ENCODE measurements at places on chromosomes 5 and 9.

DNA sequence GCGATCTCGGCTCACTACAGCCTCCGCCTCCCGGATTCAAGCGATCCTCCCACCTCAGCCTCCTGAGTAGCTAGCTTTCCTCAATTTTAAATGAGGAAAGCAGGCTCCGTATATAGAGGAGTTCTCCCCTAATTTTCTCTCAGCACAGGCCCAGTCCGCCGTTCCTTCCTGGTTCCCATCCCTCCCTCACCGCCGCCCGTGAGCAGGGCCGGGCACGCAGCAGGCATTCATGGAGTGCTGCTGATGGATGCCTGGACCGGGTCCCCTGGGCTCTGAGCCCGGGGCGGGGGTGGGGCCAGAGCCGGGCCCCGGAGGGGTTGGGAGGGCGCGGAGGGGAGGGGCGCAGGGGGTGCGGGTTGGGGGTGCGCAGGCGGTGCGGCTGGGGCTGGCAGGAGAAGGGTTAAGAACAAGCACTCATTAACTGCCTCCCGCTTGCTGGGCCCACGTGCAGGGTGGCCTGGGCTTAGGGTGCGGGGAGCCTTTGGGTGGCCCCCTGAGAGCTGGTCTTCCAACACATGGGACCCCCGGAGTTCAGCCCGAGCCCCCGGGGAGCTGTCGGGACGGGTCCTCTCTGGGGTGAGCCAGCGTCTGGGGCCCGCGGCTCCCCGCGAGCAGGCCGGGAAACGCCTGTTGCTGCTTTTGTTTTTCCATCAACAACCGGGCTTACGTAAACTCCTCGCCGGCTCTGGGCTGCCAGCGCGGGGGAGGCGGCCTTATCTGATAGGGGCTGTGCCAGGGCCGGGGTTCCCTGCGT lies 33.7 kb downstream of the LHX2 start:
- DNase-seq, result peak; percentile 66

DNA sequence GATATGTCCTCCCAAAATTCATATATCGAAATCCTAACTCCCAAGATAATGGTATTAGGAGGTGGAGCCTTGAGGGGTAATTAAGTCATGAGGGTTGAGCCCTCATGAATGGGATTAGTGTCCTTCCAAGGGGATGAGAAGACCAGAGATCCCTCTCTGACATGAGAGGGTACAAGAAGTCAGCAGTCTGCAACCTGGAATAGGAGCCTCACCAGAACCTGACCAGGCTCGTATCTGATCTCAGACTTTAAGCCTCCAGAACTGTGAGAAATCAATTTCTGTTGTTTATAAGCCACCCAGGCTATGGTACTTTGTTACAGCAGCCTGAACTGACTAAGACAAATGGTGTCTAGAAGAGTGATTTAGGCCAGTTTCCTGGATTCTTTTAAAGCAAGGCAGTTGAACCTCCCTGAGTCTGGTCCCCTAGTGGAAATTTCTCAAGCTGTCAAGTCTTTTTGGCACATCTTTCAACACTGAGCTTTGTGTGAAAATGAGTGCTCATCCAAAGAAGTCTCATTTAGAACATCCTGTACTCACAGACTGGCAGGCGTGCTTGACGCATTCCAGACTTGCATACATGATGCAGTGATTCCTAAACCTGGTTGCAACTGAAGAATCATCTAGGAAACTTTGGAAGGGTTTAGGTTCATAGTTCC lies 254.8 kb upstream of the PPP1R2B start:
- DNase-seq, result peak; percentile 62

GRCh38 chr5:137040641-137041340 lies 458.3 kb downstream of the SPOCK1 start:
- DNase-seq, result no peak

DNA sequence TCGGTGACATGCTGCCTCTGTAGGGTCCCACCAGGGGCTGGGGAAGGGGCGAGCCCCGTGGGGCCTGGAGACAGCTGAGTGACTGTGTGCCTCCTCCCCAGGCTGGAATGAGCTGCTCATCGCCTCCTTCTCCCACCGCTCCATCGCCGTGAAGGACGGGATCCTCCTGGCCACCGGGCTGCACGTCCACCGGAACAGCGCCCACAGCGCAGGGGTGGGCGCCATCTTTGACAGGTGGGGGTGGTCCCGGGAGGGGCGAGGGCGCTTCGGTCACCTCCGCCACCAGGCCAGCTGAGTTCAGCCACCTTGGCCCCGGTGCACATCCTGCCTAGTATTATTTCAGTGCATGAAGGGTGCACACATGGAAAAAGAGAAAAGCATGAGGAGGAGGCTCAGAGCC lies 102.8 kb downstream of the RXRA start:
- DNase-seq, result no peak

DNA sequence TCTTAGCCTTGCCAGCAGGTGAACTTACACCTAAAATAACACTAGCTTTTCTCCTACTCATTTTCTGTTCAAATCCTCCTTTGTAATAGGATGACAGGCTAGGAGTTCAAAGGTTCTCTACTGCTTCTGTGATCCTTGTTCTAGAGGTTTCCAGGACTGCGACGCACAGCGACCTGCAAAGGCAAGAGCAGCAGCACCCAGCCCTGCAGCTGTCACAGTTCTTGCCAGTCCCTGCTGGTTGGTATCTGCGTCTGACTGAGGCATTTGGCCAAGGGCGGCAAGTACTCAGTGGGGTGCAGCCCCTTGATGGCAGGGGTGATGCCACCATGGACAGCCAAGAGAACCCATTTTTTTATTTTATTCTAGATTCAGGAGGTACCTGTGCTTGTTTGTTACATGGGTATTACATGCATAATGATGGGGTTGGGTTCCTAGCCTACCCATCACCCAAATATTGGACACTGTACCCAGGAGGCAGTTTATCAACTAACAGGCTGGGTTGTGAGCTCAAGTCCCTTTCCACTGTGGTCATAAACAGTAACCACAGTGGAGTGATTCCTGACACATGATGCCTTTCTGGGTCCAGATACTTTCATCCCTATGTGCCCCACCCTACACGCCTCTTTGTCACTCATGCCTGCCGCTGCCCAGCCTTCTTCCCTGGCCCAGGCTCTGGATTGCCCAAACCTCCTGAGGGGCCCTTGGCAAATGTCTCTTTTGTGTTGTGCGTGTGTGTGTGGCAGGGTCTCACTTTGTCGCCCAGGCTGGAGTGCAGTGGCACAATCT lies 111.0 kb downstream of the GAPVD1 start:
- DNase-seq, result no peak

All from heart right ventricle (tissue), 16 donors.